ENCODE measurements at places on chromosomes 7 and 10.
A peak's percentile ranks its signal among the peaks of the same experiment; 100 is the strongest.

- no peak for DNase-seq
These were observed 83.1 kb upstream of the A1CF start for GRCh38 chr10:50968386-50969091.

GRCh38 chr7:19421861-19422260 is 276.6 kb upstream of the FERD3L start:
- DNase-seq: no peak

DNA sequence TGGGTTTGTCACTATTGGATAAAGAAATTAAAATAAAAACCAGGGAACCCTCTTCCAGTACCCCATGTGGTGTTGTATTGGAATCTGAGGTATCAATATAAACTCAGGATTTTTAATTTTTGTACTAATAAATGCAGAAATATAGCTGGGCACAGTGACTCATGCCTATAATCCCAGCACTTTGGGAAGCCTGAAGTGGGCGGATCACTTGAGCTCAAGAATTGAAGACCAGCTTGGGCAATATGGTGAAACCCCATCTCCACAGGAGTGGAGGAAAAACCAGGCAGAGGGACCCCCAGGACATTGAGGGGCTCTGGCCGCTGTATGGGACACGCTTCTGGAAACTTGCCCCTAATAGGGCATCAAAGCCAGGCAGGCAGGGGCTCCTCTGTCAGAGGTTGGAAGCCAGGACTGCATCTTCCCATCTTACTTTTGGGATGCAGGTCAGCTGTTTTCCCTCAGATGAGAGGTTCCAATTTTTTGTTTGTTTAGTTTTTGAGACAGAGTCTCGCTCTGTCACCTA is 11.1 kb downstream of the ADIRF start:
- no peak for DNase-seq

- DNase-seq: no peak
These were observed 40.6 kb downstream of the GHRHR start for GRCh38 chr7:31004393-31004792.

DNA sequence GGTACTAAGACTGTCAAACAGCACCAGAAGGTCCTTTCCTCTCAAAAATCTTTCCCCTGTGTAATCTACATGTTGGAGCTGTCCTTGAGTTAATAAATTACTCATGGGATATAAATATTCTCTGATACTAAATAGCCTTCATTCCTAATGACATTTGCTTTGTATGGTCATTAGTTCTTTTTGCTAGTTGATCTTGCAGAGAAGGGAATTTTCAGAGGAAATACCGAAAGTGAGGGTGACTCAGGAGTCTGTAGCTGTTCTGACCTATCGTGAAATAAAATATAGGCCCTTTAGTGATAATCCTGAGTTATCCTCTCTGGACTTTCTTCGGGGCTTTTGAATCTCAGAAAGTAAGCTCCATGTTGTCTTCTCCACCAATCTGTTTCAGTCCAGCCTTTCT is 19.4 kb upstream of the CLDN12 start:
- DNase-seq: no peak

DNA sequence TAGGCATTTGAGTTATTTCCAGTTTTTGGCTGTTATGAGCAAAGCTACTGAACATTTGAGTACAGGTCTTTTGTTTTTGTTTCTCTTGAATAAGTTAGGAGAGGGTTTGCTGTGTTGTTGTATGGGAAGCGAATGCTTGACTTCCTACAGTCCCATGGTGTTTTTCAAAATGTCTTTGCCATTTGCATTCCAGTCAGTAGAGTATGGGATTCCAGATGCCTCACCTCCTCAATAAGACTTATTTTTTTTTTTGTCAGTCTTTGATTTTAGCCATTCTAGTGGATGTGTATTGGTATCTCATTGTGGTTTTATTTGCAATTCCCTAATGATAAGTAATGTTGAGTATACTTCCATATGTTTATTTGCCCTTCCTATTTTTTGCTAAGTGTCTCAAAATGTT is 19.4 kb downstream of the CDK13 start:
- DNase-seq: no peak

DNA sequence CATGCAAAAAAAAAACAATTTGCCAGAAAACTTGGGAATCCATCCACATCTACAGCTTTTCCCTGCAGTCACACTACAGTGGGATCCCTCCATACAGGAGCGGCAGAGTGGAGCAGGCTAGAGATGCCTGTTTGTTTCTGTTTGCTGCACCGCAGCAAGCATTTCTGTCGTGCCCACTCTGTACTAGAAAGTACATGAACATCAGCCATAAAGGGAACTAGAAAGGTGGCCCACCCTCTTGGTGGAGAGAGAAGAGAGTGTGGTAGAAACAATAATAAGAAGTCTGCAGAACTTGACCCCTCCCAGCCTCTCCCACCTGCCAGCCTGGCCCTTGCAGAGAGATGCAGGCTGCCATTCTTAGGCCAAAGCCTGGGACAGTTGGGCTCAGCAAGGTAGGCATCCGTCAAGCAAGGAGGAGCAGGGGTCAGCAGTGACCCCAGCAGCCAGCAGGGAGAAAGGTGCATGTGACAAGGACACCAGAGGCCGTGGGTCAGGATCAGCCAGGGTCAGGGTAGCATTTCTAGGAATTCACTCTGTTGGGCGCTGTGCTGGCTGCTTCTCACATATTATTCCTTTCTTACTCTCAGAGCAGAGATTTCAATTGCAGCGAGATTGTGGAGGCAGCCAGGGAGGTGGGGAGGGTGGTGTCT is 171.8 kb downstream of the EGFR start:
- DNase-seq: no peak

DNA sequence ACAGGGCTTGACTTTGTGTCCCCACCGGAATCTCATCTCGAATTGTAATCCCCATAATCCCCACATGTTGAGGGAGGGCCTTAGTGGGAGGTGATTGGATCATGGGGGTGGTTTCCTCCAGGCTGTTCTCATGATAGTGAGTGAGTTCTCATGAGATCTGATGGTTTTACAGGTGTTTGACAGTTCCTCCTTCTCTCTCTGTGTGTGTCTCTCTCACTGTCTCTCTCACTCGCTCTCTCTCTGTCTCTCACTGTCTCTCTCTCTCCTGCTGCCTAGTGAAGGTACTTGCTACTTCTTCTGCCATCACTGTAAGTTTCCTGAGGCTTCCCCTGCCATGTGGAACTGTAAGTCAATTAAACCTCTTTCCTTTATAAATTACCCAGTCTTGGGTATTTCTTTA is 289.8 kb upstream of the HABP2 start:
- no peak for DNase-seq

DNA sequence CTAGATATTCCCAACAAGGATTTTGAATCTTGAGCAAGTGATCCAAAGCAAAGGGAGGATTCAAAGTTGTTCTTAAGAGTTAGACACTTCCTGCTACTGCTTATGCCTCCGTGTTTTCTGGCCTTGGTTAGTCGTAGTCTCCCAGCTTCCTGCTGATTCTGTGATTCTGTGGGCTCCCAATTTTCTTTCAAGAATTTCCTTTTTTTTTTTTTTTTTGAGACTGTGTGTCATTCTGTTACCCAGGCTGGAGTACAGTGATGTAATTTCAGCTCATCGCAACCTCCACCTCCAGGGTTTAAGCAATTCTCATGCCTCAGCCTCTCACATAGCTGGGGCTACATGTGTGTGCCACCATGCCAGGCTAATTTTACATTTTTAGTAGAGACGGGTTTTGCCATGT is 4.4 kb upstream of the ITGB8 start:
- no peak for DNase-seq

GRCh38 chr7:55475855-55476803 is 96.2 kb downstream of the VOPP1 start:
- DNase-seq: no peak

DNA sequence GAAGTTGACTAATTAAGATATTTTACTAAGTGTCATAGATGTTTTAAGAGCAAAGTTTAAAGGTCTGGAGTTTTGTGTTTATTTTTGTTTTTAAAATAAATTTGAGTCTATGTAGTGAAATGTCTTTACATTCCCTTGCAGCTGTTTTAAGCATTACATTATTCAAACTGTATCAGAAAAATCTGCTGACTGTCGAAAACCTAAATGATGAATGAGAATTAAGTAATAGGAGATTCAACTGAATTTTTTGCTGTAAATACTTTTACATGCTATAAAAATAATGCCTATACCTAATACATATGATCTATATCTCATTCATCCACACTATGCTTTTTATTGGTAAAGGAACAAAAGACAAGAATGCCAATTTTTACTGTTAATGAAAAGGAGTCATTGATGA is 227.2 kb downstream of the CSTF2T start:
- no peak for DNase-seq

- DNase-seq: no peak
These were observed 501.3 kb downstream of the GFRA1 start for GRCh38 chr10:115771755-115772154.

GRCh38 chr10:101467286-101467770 is 113.4 kb downstream of the BTRC start:
- DNase-seq: peak; percentile 8

GRCh38 chr7:127107601-127108007 is 145.1 kb downstream of the GRM8 start:
- peak; percentile 9 for DNase-seq

GRCh38 chr10:50540069-50540825 is 83.5 kb downstream of the SGMS1 start:
- no peak for DNase-seq

DNA sequence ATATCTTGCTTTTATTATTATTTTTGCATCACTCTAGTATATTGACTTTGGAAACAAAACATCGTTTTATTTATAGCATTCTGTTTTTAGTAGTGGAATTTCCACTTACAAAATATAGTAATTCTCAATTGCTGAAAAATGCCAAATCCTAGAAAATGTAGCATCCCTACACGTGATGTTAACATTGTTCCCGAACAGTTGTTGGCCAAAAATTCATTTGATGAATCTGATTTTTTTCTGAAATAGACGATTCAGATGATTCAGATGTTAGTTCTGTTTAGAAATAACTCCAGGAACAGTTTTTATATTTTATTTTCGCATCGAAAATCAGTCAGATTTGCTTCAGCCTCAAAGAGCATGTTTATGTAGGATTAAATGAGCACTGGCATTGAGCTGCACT is 122.4 kb downstream of the GFRA1 start:
- DNase-seq: no peak

GRCh38 chr10:10869592-10869991 is 148.1 kb upstream of the CELF2 start:
- DNase-seq: no peak

DNA sequence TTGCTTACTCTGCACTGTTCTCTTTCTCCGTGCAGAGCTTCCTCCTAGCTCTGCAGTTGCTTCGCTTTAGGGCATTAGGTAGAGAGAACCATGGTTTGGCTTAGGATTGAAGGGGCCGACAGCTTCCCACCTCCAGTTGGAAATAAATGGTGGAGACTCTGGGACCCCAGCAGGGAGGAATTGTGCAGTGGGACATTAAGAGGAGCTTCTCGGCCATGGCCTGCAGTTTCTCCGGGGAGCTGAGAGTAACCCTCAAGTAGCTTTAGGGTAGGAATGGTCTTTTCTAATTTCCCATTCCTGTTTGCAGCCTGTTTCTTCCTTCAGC is 1.2 kb downstream of the SUFU start:
- no peak for DNase-seq

Measured in activated CD4-positive, alpha-beta T cell treated with anti-CD3 and anti-CD28 coated beads for 4 hours (primary cell).